ENCODE measurements at places on chromosomes 3 and 15. TPM values are rescaled to one million over a fixed set of nuclear protein-coding genes. Genes with fewer than 3 reads are reported as not detected.

DNA sequence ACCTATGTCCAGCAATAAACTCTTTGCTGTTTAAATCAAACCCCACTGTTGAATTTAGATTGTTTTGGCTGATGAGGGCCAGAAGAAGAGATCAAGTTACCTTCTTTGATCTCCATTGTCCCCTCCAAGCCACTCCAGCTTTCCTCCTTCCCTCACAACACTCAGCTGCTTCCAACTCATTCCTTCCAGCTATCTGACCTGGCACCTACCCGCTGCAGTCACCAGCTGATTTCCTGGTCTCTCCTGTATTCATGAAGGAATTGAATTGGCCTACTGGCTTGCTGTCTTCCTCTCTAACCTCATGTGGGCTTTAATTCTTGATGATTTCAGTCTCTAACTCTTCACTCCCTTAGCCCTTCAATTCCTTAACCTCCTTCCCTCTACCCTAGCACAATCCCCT lies 40.8 kb upstream of the ABHD17C start:
- H3K36me3 ChIP-seq, result no peaks in the 10 kb centered on the region
- no peak overlapping the region for H3K4me3 ChIP-seq
- H3K27ac ChIP-seq, result no peak overlapping the region
- H3K4me1 ChIP-seq, result no peaks in the 10 kb centered on the region
- peak; percentile 66 for DNase-seq

DNA sequence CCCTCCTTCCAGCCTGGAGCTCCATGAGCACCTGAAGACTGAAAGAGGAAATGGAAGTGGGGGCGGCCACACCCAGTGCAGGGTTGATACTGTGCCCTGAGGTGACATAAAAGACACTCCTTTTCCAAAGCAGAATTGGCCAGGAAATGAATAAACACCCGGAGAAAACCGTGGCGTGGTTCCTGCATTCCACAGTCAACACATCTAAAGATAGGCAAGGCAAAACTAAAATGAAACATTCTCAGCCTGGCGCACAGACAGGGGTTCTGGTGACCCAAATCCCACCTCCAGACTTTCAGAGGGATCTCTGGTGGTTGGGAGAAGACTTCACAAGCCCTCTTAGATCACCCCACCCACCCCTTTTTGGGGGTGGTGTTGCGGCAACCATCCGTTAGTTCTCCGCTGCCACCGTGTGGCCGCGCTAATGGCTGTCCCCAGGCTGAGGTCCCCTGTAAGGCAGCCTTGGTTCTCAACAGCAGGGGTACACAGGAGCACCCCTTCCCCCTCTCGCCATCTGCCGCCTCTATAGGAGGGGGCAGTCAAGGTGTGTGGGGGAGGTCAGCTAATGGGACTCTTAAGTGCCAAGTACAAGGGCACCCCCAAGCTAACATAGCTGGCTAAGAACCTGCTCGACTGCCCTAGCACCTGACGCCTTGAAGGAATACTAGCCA lies 2.5 kb upstream of the MST1R start:
- peak; percentile 87 for DNase-seq
- no peak overlapping the region for H3K4me3 ChIP-seq
- H3K36me3 ChIP-seq, result no peaks in the 10 kb centered on the region
- no peaks in the 10 kb centered on the region for H3K27me3 ChIP-seq

The DLEC1 gene
- 3.0 TPM for total RNA-seq

The COLQ gene
- 7.3 TPM for total RNA-seq

The PSTPIP1 gene
- 0.29 TPM for total RNA-seq

GRCh38 chr15:40336744-40337122 lies 4.0 kb downstream of the CCDC9B start:
- H3K27ac ChIP-seq, result no peak overlapping the region
- no peaks in the 10 kb centered on the region for H3K36me3 ChIP-seq
- no peaks in the 10 kb centered on the region for H3K27me3 ChIP-seq
- H3K4me1 ChIP-seq, result no peaks in the 10 kb centered on the region
- DNase-seq, result peak; percentile 81

DNA sequence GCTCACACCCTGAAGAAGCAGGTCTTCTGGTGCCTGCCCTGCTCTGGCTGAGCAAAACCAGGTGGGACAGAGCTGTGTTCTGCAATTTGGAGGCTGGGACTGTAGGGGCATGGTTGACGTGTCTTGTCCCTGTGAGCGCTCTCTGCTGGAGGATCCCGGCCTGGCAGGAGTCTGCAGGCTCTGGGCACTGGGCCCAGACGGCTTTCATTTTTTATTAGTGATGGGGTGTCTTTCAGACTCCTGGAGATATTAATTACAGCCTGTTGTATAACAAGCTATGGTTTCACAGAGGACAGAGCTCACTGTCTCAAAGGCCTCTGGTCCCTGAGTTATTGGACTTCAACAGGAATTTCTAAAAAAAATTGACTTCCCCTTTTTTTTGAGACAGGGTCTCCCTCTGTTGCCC lies 29.5 kb upstream of the ZNF710 start:
- no peak overlapping the region for H3K4me3 ChIP-seq
- H3K36me3 ChIP-seq, result no peaks in the 10 kb centered on the region
- DNase-seq, result peak; percentile 95
- no peaks in the 10 kb centered on the region for H3K27me3 ChIP-seq

DNA sequence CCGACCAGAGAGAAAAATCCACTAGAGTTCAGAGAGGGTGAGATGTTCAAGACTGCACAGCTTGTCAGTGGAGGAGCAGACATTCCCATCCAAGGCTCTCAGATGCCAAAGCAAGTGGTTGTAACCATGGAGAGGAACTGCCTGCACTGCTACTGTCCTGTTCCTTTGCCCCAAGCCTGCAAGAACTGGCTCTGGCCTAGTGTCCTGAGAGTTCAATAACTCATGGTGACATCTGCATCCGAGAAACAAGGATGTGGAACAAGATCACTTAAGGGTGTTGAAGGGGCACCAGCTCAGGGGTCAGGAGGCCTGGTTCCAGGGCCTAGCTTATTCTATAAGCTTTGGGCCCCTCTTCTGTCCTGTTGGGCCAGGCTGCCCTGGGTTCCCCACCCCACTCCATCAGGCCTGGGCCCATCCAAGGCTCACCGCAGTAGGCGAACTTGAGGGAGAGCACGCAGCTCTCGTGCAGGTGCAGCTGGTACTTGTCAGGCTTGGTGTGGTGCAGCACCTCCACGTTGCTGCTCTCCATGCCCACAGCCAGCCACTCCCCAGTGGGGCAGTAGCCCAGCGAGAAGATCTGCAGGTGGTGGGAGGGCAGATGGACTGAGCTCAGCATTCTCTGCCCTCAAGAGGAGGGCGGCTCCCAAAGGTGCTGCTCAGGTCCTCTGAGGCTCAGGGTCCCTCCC lies 45.6 kb downstream of the TLE3 start:
- no peaks in the 10 kb centered on the region for H3K4me1 ChIP-seq
- peaks cover 80% of the 10 kb centered on the region for H3K36me3 ChIP-seq
- H3K4me3 ChIP-seq, result no peak overlapping the region

- no peak overlapping the region for H3K27ac ChIP-seq
- no peak for DNase-seq
- no peaks in the 10 kb centered on the region for H3K36me3 ChIP-seq
- H3K27me3 ChIP-seq, result no peaks in the 10 kb centered on the region
Observed at GRCh38 chr3:60250810-60251209, 1000.4 kb downstream of the FHIT start.

GRCh38 chr15:100780208-100780800 lies 99.3 kb upstream of the ALDH1A3 start:
- H3K27me3 ChIP-seq, result no peaks in the 10 kb centered on the region
- no peak overlapping the region for H3K4me3 ChIP-seq
- no peaks in the 10 kb centered on the region for H3K36me3 ChIP-seq
- no peak overlapping the region for H3K27ac ChIP-seq
- peak; percentile 12 for DNase-seq

- H3K27me3 ChIP-seq, result peaks cover 23% of the 10 kb centered on the region
- H3K27ac ChIP-seq, result no peak overlapping the region
- DNase-seq, result no peak
- H3K4me1 ChIP-seq, result no peaks in the 10 kb centered on the region
- no peak overlapping the region for H3K4me3 ChIP-seq
Observed at GRCh38 chr3:45869638-45870037, 16.7 kb upstream of the CCR9 start.

DNA sequence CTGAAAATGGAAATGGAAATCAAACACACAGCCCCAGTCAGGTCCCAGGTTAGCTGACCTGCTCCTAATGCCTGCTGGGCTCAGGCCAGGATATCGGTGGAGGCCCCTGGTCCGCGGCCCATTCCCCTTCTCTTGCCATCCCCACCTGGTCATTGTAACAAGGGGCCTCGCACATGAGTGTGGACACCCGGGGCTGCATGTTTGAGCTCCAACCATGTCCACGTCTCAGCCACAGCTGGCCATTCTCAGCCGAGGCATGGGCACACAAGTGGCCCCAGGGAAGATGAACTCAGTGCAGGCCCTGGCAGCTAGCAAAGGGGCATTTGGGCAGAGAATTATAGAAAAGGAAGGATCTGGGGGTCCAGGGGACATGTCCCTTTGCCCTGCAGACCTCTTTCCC lies 41.7 kb downstream of the FAM174B start:
- H3K36me3 ChIP-seq, result peaks cover 50% of the 10 kb centered on the region
- DNase-seq, result no peak
- no peaks in the 10 kb centered on the region for H3K27me3 ChIP-seq
- H3K27ac ChIP-seq, result no peak overlapping the region

The CCR3 gene
- not detected for total RNA-seq

DNA sequence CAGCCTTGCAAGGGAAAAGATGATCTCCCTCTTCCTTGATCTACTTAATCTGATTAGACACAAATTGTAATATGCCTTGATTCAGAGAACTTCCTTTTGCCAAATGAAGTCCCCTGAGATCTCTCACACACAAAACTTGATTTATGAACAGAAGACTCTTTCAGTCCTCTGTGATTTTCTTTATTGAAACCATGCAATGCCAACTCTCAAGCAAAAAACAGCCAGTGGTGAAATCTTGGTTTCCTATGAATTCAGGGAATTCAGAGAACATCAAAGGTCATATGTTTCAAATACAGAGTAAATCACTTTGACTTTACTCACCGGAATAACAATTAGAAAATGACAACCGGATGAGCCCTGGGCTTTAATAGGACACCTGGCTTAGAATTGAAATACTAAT lies 211.7 kb downstream of the ABHD5 start:
- H3K4me3 ChIP-seq, result no peak overlapping the region
- DNase-seq, result no peak
- no peak overlapping the region for H3K27ac ChIP-seq
- H3K4me1 ChIP-seq, result no peaks in the 10 kb centered on the region

The MASP1 gene
- total RNA-seq, result 0.57 TPM

The WWTR1 gene
- total RNA-seq, result 18.1 TPM

GRCh38 chr3:116256843-116257485 lies 188.3 kb downstream of the LSAMP start:
- peaks cover 4% of the 10 kb centered on the region for H3K4me1 ChIP-seq
- H3K27me3 ChIP-seq, result no peaks in the 10 kb centered on the region
- no peak overlapping the region for H3K27ac ChIP-seq
- DNase-seq, result no peak

GRCh38 chr3:172814738-172815137 lies 64.2 kb downstream of the ECT2 start:
- DNase-seq, result no peak
- H3K27me3 ChIP-seq, result no peaks in the 10 kb centered on the region
- no peak overlapping the region for H3K4me3 ChIP-seq
- H3K4me1 ChIP-seq, result no peaks in the 10 kb centered on the region
- H3K36me3 ChIP-seq, result peaks cover 49% of the 10 kb centered on the region
- no peak overlapping the region for H3K27ac ChIP-seq

The GOLGA8Q gene
- not detected for total RNA-seq

- no peak overlapping the region for H3K4me3 ChIP-seq
- H3K27ac ChIP-seq, result no peak overlapping the region
- H3K36me3 ChIP-seq, result no peaks in the 10 kb centered on the region
Observed at GRCh38 chr3:58246148-58247047, 8.8 kb downstream of the ABHD6 start.

- H3K36me3 ChIP-seq, result no peaks in the 10 kb centered on the region
- no peak overlapping the region for H3K4me3 ChIP-seq
- DNase-seq, result no peak
- no peaks in the 10 kb centered on the region for H3K27me3 ChIP-seq
- H3K27ac ChIP-seq, result no peak overlapping the region
- peaks cover 15% of the 10 kb centered on the region for H3K4me1 ChIP-seq
Observed at GRCh38 chr3:141389703-141390102, 21.4 kb downstream of the ZBTB38 start.

- no peaks in the 10 kb centered on the region for H3K36me3 ChIP-seq
- no peaks in the 10 kb centered on the region for H3K4me1 ChIP-seq
- no peak overlapping the region for H3K4me3 ChIP-seq
- peak overlapping the region; percentile 82 for H3K27ac ChIP-seq
Observed at GRCh38 chr3:150079029-150079739, 108.5 kb upstream of the PFN2 start.

GRCh38 chr15:83565138-83565537 lies 88.8 kb upstream of the ADAMTSL3 start:
- H3K27ac ChIP-seq, result no peak overlapping the region
- no peaks in the 10 kb centered on the region for H3K27me3 ChIP-seq
- H3K4me1 ChIP-seq, result no peaks in the 10 kb centered on the region
- no peak for DNase-seq
- H3K36me3 ChIP-seq, result no peaks in the 10 kb centered on the region
- no peak overlapping the region for H3K4me3 ChIP-seq

GRCh38 chr15:74156678-74157411 lies 16.7 kb upstream of the ISLR start:
- no peak overlapping the region for H3K27ac ChIP-seq
- no peak overlapping the region for H3K4me3 ChIP-seq
- DNase-seq, result no peak

The MCCC1 gene
- total RNA-seq, result 34.7 TPM

GRCh38 chr15:68618394-68618793 lies 39.6 kb downstream of the CORO2B start:
- no peak overlapping the region for H3K27ac ChIP-seq
- H3K4me3 ChIP-seq, result no peak overlapping the region
- no peaks in the 10 kb centered on the region for H3K27me3 ChIP-seq
- peaks cover 10% of the 10 kb centered on the region for H3K4me1 ChIP-seq

- no peaks in the 10 kb centered on the region for H3K36me3 ChIP-seq
- H3K4me1 ChIP-seq, result no peaks in the 10 kb centered on the region
- no peak overlapping the region for H3K27ac ChIP-seq
- H3K27me3 ChIP-seq, result no peaks in the 10 kb centered on the region
Observed at GRCh38 chr3:168865022-168865551, 769.4 kb upstream of the GOLIM4 start.

The ZNF385D gene
- 3.0 TPM for total RNA-seq

The KLHL40 gene
- not detected for total RNA-seq

GRCh38 chr15:51758645-51759044 lies 7.2 kb downstream of the TMOD2 start:
- H3K36me3 ChIP-seq, result no peaks in the 10 kb centered on the region
- H3K4me3 ChIP-seq, result no peak overlapping the region
- no peak overlapping the region for H3K27ac ChIP-seq
- peaks cover 31% of the 10 kb centered on the region for H3K27me3 ChIP-seq

DNA sequence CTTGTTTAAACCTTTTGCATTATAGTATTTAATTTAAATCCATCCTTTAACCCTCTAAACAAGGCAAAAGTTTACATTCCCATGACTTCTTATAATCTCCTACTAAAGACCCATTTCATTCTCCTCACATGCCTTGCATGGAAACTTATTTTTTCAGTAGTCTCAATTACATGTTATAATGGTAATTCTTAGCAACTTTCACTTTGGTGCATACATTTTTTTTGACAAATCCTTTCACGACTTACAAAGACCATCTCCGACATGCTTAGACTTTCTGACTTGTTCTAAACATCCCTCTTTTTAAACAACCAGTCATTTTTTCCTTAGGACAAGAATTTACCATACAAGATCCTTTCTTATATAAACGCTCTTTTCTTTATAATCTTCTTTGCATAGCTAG lies 615.4 kb upstream of the GBE1 start:
- no peak for DNase-seq
- H3K36me3 ChIP-seq, result no peaks in the 10 kb centered on the region
- no peak overlapping the region for H3K27ac ChIP-seq
- H3K4me1 ChIP-seq, result no peaks in the 10 kb centered on the region

The CHMP2B gene
- 34.6 TPM for total RNA-seq

The IL16 gene
- 0.19 TPM for total RNA-seq

GRCh38 chr3:156776871-156777270 lies 49.3 kb upstream of the LEKR1 start:
- no peak overlapping the region for H3K27ac ChIP-seq
- no peak for DNase-seq
- H3K27me3 ChIP-seq, result no peaks in the 10 kb centered on the region
- no peak overlapping the region for H3K4me3 ChIP-seq

The MYZAP gene
- total RNA-seq, result 0.33 TPM

Measured in endodermal cell (in vitro differentiated cells).